ENCODE measurements at places on chromosomes 2 and 18.

DNA sequence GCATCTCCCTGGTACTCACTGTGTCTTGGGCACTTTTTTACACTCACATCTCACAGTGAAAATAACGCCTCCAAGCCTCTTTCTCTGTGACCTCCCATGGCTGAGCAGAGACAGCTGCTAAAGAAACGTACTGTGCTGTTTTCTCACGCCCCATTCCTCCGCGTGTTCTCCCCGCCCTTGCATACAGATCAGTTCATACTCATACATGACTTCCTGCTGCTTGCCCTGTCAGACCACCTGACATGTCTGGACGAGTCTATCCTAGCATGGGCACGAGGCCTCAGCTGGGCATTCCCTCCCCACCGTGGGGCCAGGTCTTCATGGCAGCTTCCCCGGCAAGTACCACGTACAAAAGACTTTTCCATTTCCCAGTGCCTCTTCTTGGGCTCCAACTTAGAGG, 21.2 kb upstream of the IL1A start:
- DNase-seq: no peak

DNA sequence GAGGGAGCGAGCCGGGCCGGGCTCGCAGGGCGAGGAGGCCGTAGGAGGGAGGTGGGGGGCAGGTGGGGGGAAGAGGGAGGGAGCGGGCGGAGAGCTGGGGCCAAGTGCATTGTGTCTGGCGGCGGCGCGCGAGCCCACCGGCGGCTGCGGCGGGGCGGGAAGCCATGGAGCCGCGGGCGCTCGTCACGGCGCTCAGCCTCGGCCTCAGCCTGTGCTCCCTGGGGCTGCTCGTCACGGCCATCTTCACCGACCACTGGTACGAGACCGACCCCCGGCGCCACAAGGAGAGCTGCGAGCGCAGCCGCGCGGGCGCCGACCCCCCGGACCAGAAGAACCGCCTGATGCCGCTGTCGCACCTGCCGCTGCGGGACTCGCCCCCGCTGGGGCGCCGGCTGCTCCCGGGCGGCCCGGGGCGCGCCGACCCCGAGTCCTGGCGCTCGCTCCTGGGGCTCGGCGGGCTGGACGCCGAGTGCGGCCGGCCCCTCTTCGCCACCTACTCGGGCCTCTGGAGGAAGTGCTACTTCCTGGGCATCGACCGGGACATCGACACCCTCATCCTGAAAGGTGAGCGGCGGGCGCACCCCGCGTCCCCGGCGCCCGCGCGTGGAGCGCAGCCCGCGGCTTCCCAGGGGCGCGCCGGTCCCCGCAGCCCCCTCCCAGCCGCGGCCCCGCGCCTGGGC, at the start of gene TMEM178A:
TMEM178A (plus strand) TSS at position 107 of the 680 bp plus-strand sequence; CDS start at position 165, 58 bp downstream.
- no peak for DNase-seq

DNA sequence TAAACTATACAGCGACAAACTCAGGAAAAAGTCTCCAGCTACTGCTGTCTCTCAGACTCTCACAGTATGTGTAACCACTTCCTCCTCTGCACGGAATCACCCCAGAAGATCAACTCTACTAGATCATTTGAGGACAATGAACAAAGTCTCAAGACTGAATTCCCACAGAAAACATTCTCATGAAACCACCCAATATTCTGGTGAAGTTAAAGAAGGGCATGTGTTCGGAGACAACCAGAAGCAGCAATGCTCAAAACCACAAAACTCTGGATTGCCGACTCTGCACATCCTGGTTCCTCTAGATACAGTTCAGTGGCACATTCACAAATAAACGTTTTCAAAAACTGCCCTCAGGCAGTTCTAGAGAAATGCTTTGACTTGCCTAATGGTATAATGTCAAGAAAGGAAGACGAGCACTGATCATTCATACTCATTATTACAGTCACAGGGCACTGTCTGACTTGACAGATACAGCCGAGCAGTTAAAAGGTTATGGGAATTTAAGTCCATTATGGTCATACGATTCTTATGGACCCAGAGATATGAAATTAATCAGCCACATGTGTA, 91.9 kb upstream of the STK17B start:
- peak; percentile 85 for DNase-seq

GRCh38 chr2:31101701-31102100, 36.5 kb downstream of the GALNT14 start:
- no peak for DNase-seq

DNA sequence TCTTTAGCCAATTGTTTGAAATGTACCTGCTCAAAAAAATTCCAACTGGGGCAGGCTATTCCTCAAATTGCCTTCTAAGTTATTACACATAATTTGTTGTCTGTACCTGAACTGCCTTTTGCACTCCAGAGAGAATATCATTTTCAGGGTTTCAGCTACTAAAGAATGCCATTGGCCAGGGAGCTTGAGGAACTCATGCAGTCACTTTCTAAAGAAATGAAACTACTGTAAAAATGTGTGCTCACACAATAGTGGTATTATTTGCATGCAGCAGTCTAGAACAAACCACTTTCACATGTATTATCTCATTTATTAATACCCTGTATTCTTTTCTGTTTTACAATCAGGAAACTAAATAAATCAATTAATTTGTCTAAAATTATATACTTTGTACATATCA, 152.2 kb downstream of the PID1 start:
- no peak for DNase-seq

DNA sequence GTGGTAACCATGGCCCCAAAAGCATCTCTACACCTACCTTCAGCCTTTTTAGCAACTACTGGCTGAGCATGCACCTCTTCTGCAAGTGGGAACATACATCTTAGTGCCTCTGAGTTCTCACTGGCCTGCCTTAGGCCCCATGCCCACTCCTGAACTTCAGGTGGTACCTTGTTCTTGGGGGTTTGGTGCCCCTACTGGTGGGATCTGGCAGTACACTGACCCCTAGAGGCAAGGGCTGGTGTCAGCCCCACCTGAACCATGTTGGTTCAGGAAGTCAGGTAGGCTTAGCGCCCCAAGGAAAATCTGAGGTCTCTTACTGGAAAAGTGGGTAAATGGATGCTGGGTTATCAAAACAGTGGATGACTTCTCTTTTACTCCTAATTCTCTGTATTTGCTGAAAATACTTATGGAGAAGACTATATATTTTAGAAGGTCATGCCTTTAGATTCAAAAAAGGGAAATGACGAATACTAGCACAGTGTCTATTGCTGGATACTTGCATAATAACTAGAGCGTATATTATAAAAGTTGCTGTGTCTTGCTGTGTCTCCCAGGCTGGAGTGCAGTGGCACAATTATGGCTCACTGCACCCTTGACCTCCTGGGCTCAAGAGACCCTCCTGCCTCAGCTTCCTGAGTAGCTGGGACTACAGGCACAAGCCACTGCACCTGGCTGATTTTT, 84.6 kb downstream of the RAB31 start:
- no peak for DNase-seq

GRCh38 chr2:204691911-204692510, 146.7 kb downstream of the PARD3B start:
- DNase-seq: peak; percentile 60

DNA sequence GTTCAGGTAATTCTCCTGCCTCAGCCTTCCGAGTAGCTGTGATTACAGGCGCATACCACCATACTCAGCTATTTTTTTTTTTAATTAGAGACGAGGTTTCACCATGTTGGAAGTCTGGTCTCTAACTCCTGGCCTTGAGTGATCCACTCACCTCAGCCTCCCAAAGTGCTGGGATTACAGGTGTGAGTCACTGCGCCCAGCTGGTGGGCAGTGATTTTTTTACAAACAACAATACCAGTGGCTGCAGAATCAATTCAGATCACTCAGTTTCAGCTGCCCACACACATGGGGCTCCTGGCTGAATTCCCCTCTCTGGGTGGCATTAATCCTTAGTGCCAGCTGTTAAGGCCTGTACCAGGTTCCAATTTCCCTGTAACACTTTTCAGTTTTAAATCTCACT, 13.3 kb upstream of the CYRIA start:
- DNase-seq: no peak

DNA sequence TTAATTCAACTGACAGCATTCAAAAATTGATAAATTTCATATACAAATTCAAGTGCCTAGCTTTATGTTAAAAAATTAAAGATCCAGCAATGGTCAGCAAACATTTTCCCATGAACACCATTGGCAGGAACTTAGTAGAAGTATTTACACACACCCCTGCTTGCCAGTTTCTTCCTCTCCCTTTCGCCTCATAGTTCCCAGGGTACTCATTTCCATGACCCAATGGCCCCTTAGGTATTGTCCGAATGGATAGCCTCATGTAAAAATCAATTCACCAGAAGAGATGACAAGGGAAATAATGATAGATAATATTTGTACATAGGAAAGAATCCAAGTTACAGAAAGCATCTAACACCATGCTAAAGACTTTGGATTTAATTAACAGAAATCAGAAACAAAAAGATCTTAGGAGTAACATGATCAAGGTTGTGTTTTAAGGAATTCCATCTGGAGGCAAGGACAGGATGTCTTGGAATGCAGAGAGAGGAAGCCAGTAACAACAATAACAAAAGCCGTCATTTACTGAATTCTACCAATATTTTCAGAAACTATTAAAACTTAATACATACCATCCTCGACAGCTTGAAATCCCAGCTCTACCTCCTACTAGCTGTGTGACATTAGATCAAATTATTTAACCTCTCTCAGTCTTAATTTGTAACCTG, 423.0 kb downstream of the IRS1 start:
- no peak for DNase-seq

DNA sequence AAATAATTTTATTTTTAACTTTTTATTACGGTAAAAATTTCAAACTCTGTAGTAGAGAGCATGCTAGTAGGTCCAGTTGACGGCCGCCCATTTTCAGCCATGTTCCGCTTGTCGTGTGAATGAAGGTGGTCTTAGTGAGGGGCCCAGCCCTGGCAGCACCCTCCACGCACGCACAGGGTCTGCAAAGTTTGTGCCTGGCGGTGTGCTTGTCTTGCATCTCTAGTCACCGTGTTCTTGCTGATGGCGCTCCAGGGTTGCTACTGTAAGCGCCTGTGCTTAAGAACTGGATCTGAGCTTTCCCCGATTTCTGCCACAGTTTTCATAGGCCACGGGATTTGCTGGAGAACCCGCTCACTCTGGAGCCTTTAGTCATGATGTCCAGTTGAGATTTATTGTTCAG, 28.9 kb downstream of the LDLRAD4 start:
- peak; percentile 36 for DNase-seq

All from SJSA1 (cell line).